ENCODE measurements at places on chromosomes 16 and 17.

DNA sequence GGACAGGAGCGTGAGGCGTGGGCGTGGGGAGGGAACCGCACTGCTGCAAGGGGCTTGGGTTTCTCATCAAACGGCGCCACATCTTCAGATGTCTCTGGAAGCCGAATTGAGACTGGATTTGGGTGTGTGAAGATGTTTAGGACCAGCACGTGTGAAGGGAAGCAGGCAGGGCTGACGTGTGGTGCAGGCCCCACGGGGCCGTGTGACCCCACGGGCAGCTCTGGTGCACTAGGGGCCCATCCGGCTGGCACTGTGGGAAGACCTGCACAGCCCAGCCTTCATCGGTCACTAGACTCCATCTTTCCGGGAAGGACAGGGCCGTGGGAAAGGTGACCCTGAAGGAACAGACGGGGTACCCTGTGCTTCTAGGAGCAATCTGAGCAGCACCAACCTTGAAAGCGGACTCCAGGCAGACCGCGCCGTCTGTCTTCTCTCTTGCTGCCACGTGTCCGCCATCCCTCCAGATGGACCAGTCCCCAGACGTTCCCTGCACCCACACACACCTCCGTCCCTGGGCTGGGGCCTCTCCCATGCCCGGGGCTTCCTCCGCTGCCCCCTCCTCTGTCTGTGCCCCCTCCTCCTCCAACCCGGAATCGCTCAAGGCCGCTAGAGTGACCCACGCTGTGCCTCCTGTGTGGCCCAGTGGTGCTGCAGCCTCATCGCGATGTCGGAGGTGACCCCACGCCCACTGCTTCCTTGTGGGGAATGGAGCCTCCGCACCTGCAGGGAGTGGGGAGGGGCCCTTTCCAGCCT, 23.4 kb upstream of the CBFA2T3 start:
- no peak for DNase-seq

GRCh38 chr17:41642252-41643156, 18.1 kb upstream of the KRT17 start:
- no peak for DNase-seq

- no peak for DNase-seq
These were observed 35.8 kb upstream of the ZFP90 start for GRCh38 chr16:68503334-68503733.

DNA sequence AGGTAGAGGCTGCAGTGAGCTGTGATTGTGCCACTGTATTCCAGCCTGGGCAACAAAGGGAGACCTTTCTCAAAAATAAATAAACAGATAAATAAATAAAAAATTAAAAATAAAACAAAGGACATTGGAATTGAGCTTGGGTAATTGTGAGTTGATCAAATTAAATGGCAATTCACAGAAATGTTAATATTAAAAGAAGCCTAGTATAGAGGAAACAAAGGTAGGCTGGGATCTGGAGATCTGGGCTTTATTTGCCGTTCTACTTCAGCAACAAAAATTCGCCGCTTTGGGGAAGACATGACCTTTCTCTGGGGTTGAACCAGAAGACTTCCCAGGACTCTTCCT, 332 bp upstream of the VPS25 start:
- DNase-seq: no peak

DNA sequence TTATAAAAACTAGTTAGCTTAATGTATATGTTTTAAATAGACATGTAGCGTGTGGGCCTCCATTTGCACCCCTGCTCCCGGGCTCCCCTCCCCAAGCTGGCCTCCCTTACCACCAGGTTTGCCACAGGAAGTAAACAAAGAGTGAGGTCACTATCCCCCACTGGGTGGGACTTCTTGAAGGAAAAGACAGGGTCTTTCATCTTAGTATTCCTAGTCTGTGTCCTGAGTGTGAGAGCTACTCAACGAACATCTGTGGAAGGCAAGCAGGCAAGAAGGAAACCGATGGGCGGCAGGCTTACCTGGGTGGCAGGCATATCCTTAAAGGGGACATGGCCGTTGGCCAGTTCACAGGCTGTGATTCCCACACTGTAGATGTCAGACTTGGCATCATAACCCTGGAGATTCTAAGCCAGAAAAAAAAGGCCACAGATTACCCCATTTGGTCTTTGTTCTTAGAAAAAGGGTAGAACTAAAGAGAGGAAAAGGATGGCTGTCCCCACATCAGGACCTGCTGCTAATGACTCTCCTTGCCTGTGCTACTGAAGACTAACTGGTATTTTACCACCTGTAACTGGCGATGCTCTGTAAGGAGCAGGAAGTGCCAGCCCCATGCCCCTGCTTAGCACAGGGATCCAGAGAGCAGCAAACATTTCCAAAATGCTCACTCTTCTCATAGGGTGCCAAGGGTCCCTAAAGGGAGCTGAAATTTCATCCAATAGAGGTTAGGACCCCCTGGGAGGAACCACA, 6.6 kb upstream of the LIMD2 start:
- DNase-seq: no peak

GRCh38 chr17:44847586-44847985, at the start of gene HIGD1B:
Gene HIGD1B (plus strand): TSS chr17:44847883. CDS start chr17:44848153, 270 bp downstream.
- DNase-seq: no peak

- DNase-seq: no peak
These were observed 48.6 kb downstream of the SLC39A11 start for GRCh38 chr17:73043686-73044581.

DNA sequence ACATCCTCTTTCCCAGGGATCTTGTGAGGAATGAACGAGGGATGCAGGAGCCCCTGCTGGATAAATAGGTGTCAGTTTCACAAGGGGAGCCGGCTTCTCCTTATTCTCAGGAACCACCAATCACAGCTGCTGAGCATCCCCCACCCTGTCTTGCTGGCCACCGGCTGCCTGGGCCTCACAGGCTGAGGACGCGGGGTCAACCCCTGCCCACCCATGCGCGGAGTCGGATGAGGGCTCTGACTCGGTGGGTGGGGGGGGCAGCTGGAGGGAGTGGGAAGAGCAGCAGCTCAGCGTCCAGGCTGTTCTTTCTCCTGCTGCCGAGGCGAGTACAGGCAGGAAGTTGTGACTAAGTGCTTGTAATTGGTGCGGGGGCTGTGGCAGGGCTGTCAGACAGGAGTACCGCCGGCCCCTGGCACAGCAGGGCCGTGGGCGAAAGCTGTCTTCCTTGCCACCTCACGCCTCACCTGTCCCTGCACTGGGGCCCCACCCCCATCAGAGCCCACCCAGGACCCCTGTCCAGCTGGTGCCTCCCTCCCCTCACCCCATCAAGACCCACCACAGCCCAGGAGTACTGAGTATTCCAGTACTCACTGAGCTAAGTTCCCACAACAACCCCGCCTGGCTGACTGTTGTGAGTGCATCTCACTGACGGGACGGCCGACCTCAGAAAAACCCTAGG, 11.0 kb upstream of the DPEP1 start:
- DNase-seq: peak; percentile 74

GRCh38 chr16:26026709-26027450, 335.1 kb downstream of the HS3ST4 start:
- DNase-seq: no peak

GRCh38 chr16:11481987-11482386, 104.7 kb downstream of the LITAF start:
- no peak for DNase-seq

- no peak for DNase-seq
These were observed 161.2 kb upstream of the IRX3 start for GRCh38 chr16:54447576-54448440.

- DNase-seq: no peak
These were observed 3.6 kb upstream of the POLG2 start for GRCh38 chr17:64500487-64500859.

GRCh38 chr16:68739964-68740627, 3.0 kb downstream of the CDH1 start:
- no peak for DNase-seq

DNA sequence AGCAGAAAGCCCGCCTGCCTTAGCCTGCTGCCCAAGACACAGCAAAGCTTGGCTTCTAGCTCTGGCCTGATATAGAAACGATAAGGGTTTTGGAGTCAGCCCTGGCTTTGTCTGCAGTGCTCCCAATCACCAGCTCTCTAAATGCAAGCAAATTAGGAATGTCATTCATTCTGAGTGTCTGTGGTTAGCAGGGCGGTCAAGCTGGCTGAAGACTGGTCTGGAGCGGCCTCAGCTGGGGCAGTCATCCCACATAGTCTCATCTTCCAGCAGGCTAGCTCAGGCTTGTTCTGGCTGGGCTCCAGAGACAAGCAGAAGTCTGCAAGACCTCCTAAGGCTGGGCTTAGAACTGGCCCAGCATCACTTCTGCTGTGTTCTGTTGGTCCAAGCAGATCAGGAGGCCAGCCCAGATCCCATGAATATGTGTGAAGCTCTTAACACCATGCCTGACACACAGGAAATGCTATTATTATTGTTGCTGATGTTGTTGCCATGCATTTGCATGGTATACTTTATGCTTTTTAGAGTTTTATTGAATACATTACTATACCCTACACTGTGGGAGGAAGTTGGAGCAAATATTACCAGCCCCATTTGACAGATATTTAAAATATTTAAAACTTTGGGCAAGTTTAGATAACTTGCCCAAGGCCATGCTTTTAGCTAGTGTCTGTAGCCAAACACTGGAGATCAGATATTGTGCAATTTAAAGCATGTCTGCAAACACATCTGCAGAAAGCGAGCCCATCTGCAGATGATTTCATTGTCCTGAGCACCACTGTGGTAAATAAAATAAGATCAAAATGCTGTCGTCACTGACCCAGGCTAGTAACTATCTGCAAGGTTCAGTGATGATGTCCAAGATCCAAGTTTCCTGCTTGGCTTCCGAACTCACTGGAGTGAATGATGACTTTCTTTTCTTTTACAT, 24.8 kb downstream of the TMC7 start:
- no peak for DNase-seq

DNA sequence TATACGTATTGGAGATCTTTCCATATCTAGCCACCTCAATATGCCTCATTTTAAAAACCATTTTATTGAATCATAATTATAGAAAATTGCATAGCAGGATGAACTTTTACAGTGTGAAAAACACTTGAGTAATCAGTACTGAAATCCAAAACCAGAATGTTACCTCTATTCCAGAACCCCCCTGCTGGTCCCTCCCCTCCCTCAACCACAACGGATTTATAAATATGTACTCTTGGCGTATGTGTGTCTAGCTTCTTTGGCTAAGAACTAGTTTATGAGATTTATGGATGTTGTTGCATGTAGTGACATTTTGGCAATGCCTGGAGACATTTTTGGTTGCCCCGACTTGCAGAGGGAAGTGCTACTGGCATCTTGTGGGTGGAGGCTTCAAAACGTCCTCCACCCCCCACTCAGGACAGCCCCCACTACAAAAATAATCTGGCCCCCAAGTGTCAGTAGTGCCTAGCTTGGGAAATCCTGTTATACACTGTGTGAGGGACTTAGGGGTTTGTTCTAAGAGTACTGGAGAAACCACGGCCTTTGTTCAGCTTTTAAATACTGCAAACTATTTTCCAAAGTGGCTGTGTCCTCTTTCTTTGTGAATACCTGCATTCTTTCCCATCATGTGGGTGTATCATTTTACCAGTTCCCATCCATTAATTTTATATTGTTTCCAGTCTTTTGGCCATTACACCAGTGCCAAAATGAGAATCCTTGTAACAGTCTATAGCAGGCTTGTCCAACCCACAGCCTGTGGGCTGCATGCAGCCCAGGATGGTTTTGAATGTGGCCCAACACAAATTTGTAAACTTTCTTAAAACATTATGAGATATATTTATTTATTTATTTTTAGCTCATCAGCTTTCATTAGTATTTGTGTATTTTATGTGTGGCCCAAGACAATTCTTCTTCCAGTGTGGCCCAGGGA, 23.7 kb downstream of the ITPRIPL2 start:
- DNase-seq: no peak

DNA sequence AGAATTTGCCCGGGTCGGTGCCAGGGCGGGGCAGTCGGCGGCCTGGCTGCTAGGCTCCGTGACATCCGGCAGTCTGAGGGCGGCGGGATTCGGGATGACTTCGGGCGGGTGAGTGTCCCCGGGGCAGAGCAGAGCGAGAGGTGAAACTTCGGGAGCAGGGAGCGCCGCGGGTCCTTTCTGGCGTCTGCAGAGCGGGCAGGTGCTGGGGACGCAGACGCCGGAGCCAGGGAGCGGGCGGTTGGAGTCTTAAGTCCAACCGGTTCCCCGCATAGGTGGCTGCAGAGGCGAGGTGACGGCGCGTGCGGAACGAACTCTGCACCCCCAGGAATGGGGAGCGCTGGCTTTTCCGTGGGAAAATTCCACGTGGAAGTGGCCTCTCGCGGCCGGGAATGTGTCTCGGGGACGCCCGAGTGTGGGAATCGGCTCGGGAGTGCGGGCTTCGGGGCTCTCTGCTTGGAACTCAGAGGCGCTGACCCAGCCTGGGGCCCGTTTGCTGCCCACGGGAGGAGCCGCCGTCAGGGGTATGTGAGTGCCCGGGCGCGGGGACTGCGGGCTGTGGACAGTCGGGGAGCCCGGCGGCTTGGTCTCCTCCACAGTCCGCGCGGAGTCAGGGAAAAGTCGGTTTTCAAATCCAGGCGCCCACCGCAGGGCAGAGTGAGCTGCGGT, at the start of gene B4GALNT2:
Gene B4GALNT2 (plus strand): TSS at position 71 of the 666 bp plus-strand sequence. CDS start 24 bp downstream, at position 95.
- DNase-seq: no peak

GRCh38 chr16:80759419-80760162, 44.8 kb downstream of the CDYL2 start:
- no peak for DNase-seq

- no peak for DNase-seq
These were observed 51.6 kb upstream of the SREBF1 start for GRCh38 chr17:17888371-17888770.

- no peak for DNase-seq
These were observed 30.7 kb downstream of the CDRT4 start for GRCh38 chr17:15436473-15437302.

GRCh38 chr16:19549673-19550072, 5.8 kb upstream of the VPS35L start:
- DNase-seq: no peak

DNA sequence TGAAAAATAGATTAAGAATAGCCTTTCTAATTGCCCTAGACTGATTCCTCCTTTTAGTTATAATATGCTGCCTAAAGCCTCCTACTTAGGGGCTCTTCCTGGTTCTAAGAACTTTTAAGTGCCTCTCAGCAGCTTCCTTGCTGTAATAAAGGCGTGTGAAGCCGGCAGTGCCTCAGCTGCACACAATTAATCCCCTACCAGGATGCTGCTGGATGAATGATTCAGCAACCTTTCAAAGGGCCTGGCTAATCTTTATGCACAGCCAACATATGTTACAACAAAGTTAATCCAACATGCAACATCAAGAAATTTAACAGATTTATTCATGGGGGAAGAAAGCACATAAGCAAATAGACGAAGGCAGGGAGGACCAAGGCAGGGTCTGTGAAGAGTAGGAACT, 145.2 kb downstream of the PMP22 start:
- DNase-seq: no peak

DNA sequence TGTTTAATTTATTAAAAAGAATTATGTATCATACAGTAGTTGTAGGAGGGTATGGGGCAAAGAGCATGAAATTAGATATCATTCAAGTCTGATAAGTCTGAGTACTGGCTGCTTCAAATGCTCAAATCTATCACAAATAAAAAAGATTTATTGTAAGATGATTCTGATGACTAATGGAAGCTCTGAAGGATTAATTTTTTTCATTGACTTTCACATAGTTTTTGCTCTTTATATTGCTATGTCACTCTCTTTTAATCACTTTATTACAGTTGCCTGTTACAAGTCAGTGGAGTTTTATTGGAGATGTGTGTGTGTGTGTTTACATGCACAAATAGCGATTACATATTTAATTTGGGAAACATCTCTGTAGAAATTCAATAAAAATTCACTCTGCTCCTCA, 15.0 kb downstream of the MAP2K4 start:
- DNase-seq: no peak

- DNase-seq: no peak
These were observed 14.8 kb downstream of the DNAI2 start for GRCh38 chr17:74288785-74289184.

GRCh38 chr17:47239967-47240651, 13.5 kb upstream of the ITGB3 start:
- DNase-seq: no peak

All from left renal pelvis (tissue), 4 donors.